Type B pancreatic cell (in vitro differentiated cells): ENCODE measurements at places on chromosomes 2 and 18. TPM values are rescaled to one million over a fixed set of nuclear protein-coding genes. Genes with fewer than 3 reads are reported as not detected.

SERPINB13 gene
- 3.7 and 5.9 TPM in 2 replicates for total RNA-seq

GPAT2 gene
- total RNA-seq: 0.39 TPM in 1 of 2 replicates, not detected in the other

GAL3ST2 gene
- 0.19 and 0.29 TPM in 2 replicates for total RNA-seq

MAPK4 gene
- total RNA-seq: 6.7 and 7.5 TPM in 2 replicates

CCDC178 gene
- total RNA-seq: 0.74 and 2.8 TPM in 2 replicates

CPS1 gene
- total RNA-seq: 26.8 and 33.2 TPM in 2 replicates

TEX44 gene
- total RNA-seq: not detected in 2 replicates
